ENCODE measurements at places on chromosomes 5 and 9. TPM values are rescaled to one million over a fixed set of nuclear protein-coding genes. Genes with fewer than 3 reads are reported as not detected.

- peaks cover 8% of the 10 kb centered on the region for H3K4me1 ChIP-seq
- H3K4me3 ChIP-seq: no peak overlapping the region
- no peaks in the 10 kb centered on the region for H3K36me3 ChIP-seq
- H3K27ac ChIP-seq: no peak overlapping the region
These were observed 46.2 kb downstream of the GALNT10 start for GRCh38 chr5:154236536-154237375.

- peaks cover 3% of the 10 kb centered on the region for H3K27me3 ChIP-seq
- no peak overlapping the region for H3K27ac ChIP-seq
- H3K36me3 ChIP-seq: no peaks in the 10 kb centered on the region
These were observed 13.7 kb upstream of the ROR2 start for GRCh38 chr9:91963711-91964240.

DNA sequence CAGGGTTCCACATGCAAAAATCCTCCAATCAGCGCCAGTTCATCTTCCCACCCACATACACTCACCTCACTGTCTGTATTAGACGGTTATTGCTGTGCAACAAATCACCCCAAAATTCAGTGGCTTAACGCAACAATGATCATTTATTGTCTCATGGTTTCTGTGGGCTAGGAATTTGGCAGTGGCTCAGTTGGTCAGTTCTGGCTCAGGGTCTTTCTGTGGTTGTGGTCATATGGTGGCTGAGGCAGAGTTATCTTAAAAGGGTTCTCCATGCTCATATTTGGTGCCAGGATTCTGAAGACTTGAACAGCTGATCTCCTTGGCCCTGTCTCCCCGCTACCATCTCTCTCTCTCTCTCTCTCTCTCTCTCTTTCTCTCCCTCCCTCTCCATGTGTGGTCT is 12.9 kb downstream of the ZNF618 start:
- DNase-seq: no peak
- no peak overlapping the region for H3K4me3 ChIP-seq
- no peaks in the 10 kb centered on the region for H3K36me3 ChIP-seq
- no peaks in the 10 kb centered on the region for H3K27me3 ChIP-seq
- peaks cover 9% of the 10 kb centered on the region for H3K4me1 ChIP-seq
- H3K27ac ChIP-seq: no peak overlapping the region

- DNase-seq: no peak
- no peaks in the 10 kb centered on the region for H3K27me3 ChIP-seq
These were observed 24.8 kb downstream of the RANBP3L start for GRCh38 chr5:36276864-36277263.

DNA sequence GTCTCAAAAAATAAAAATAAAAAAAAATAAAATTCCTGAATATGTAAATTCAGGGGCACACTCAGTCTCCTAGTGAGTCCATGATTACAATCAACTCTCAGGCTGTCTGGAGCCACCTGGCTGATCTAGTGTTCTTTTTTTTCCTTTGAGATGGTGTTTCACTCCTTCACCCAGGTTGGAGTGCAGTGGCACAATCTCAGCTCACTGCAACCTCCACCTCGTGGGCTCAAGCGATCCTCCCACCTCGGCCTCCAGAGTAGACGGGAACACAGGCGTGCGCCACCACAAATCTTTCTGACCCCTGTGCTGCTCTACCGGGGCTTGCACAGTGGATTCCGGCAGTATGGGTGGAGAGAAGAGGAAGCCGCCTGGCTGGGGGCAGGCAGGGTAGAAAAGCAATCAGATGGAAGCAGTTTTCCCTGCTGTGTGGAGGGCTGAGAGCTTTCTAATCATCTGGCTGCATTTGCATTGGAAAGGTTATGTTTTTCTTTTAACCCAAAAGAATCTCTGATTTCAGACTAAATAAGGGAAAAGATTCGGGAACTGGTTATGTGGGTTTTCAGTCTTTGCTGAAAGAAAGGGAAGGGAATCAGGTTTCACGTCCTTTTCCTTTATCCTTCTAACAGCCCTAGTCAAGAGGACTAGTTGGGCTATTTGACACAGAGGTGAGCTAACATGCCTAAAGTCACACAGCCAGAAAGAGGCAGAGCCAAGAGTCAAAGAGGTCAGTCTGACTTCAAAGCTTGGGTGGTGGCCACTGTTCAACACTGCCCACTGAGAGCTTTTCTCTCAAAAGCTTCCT is 26.3 kb upstream of the CORO2A start:
- no peak overlapping the region for H3K27ac ChIP-seq
- DNase-seq: no peak
- no peak overlapping the region for H3K4me3 ChIP-seq
- no peaks in the 10 kb centered on the region for H3K4me1 ChIP-seq
- H3K27me3 ChIP-seq: no peaks in the 10 kb centered on the region
- H3K36me3 ChIP-seq: no peaks in the 10 kb centered on the region

GRCh38 chr5:32692036-32692746 is 18.9 kb upstream of the NPR3 start:
- H3K27ac ChIP-seq: no peak overlapping the region
- no peak for DNase-seq
- no peaks in the 10 kb centered on the region for H3K4me1 ChIP-seq
- no peaks in the 10 kb centered on the region for H3K36me3 ChIP-seq
- H3K4me3 ChIP-seq: no peak overlapping the region

DNA sequence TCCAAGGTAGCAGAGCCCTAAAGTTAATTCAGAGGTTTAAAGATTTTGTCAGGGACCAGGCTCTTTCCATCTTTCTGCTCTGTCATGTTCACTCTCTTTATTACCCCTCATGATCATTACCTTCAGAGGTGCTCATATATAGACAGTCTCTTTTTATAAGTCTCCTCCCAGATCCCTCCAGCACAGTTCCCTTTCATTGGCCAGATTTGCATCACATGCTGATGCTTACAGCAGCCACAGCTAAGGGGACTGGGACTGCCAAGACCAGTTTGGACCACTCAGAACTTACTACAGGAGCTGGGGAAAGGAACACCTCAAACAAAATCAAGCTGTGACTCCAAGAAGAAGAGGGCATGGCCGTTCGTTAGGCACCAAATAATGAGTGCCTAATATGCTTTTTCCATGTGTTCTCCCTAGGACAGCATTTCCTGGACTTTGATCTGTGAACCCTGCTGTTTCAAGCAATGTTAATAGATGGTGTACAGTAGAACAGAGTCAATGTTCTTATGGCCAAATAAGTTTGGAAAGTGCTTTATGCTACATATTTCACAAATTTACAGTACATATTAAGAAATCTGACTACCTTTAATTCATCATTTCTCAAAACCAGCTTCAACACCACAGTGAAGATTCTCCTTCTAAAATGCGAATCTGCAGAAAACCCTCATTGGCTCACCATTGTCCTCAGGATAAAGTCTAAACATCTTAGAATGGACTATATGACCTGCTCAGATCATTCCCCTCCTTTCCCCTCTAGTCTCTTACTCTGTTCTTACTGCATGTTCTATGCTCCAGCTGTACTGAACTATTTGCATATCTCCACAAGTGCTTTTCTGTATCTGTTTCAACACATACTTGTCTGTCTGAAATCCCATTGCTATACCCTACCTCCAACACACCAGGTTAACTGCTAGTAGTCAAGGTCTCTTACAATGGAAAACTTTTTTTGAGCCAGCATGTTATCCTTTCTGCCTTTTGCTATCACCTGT is 3.4 kb downstream of the C5orf58 start:
- H3K27ac ChIP-seq: no peak overlapping the region
- H3K4me1 ChIP-seq: no peaks in the 10 kb centered on the region
- peaks cover 9% of the 10 kb centered on the region for H3K27me3 ChIP-seq
- H3K4me3 ChIP-seq: no peak overlapping the region

DNA sequence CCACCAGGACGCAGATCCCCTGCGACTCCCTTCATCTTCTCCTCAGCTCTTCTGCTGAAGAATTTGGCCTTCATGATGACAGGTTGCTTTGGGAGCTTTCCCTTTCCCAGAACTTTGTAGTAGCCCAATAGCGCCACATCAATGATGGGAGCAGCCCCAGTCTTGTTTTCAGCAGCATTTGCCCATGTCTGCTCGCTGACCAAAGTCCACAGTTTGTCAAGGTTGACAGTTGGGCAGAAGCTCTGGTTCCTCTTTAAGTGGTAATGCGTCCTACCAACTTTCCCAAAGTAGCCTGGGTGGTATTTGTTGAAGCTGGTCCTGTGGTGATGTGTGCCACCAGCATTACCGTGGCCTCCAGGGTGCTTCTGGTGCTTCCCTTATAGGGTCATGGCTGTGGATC is 62.2 kb downstream of the GCNT4 start:
- H3K27me3 ChIP-seq: no peaks in the 10 kb centered on the region
- no peak overlapping the region for H3K4me3 ChIP-seq
- no peaks in the 10 kb centered on the region for H3K4me1 ChIP-seq
- no peaks in the 10 kb centered on the region for H3K36me3 ChIP-seq
- H3K27ac ChIP-seq: no peak overlapping the region

DNA sequence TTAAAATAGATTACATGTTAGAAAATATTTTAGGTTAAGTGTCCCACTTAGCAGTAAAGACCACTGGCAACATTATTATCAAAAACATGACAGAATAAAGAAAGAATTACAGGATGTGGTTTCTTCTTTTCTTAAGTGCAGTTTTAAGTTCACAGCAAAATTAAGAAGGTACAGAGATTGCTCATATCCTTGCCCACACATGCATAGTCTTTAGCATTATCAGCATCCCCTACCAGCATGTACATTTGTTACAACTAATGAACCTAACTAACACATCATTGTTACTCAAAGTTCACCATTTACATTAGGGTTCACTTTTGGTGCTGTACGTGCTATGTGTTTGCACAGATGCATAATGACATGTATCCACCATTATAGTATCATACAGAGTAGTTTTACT is 837.7 kb upstream of the CDH9 start:
- H3K4me3 ChIP-seq: no peak overlapping the region
- H3K36me3 ChIP-seq: no peaks in the 10 kb centered on the region
- H3K27me3 ChIP-seq: no peaks in the 10 kb centered on the region
- no peak overlapping the region for H3K27ac ChIP-seq
- no peaks in the 10 kb centered on the region for H3K4me1 ChIP-seq

- H3K4me1 ChIP-seq: no peaks in the 10 kb centered on the region
- H3K27me3 ChIP-seq: no peaks in the 10 kb centered on the region
- H3K4me3 ChIP-seq: no peak overlapping the region
- no peak for DNase-seq
These were observed 53.9 kb downstream of the FXN start for GRCh38 chr9:69089491-69089890.

DNA sequence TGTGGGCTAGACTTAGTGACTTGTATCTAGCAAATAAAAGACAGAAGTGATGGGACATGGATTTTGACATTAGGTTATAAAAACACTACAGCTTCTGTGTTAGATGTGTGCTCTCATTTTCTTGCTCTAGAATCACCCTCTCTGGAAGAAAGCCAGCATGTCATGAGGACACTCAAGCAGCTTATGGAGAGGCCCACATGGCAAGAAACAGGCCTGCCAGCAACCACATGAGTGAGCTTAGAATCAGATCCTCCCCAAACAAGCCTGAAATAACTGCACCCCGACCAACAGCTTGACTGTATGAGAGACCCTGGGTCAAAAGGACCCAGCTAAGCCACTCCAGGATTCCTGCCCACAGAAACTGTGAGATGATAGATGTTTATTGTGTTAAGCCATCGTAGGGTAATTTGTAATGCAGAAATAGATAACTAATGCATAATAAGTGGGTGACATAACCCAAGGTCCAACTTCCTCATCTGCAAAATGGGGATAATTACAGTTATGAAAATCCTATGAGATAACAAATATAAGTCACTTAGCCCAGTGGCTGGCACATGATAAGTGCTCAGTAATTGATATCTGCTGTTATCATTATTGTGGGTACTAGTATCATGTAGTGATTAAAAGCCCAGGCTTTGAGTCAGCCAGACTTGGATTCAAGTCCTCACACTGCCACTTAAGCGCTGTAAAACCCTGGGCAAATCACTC is 86.5 kb downstream of the KLHL3 start:
- no peak overlapping the region for H3K27ac ChIP-seq
- DNase-seq: peak; percentile 52
- H3K36me3 ChIP-seq: no peaks in the 10 kb centered on the region
- H3K27me3 ChIP-seq: no peaks in the 10 kb centered on the region
- H3K4me3 ChIP-seq: no peak overlapping the region

The SPATA31D4 gene
- total RNA-seq: not detected

The GDNF gene
- total RNA-seq: not detected

The PLPP7 gene
- total RNA-seq: 50.3 TPM

The RMRP gene
- total RNA-seq: 17,487 TPM

The MXD3 gene
- 15.2 TPM for total RNA-seq

The HAVCR2 gene
- 0.04 TPM for total RNA-seq

The ASS1 gene
- total RNA-seq: 89.8 TPM

The POU5F2 gene
- total RNA-seq: 0.35 TPM

Measured in cardiac muscle cell (in vitro differentiated cells and primary cell).